Dorsolateral prefrontal cortex (tissue), 122 donors: ENCODE measurements at places on chromosomes 2 and 18. TPM values are rescaled to one million over a fixed set of nuclear protein-coding genes. Genes with fewer than 3 reads are reported as not detected.

DNA sequence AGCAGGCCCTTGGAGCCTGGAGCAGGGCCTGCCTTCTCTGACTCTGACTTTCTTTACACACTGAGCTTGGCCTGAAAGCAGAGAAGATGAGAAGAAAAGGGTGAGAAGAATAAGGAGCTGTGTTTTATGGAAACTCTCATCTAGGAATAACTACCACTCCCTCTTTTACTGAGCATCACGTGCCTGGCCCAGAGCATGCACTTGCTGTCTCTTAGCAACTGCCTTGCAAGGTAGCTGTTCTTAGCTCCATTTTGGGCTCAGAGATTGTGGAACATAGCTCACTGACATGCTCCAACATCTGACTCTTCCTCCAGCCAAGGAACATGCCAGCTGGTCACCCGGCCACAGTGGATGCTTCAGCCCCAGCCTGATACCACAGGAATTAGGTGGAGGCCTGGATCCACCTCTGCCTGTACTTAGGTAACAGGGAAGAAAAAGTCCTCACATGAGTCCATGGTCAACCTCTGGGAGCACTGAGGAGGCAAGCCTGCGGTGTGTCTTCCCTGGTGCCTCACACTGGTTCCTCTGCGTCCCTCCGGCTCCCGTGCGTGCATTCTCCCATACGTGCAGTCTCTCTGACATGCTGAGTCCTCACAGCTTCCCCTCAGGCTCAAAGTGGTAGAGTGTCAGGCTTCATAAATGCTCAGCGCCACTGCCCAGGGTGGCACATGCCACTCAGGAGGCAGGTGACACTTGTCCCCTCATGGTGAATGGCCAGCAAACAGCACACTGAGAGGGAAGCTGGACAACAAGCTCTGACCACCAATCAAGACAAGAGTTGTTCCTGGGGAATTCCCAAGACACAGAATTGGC is 35.7 kb downstream of the AMER3 start:
- peak; percentile 44 for DNase-seq

DNA sequence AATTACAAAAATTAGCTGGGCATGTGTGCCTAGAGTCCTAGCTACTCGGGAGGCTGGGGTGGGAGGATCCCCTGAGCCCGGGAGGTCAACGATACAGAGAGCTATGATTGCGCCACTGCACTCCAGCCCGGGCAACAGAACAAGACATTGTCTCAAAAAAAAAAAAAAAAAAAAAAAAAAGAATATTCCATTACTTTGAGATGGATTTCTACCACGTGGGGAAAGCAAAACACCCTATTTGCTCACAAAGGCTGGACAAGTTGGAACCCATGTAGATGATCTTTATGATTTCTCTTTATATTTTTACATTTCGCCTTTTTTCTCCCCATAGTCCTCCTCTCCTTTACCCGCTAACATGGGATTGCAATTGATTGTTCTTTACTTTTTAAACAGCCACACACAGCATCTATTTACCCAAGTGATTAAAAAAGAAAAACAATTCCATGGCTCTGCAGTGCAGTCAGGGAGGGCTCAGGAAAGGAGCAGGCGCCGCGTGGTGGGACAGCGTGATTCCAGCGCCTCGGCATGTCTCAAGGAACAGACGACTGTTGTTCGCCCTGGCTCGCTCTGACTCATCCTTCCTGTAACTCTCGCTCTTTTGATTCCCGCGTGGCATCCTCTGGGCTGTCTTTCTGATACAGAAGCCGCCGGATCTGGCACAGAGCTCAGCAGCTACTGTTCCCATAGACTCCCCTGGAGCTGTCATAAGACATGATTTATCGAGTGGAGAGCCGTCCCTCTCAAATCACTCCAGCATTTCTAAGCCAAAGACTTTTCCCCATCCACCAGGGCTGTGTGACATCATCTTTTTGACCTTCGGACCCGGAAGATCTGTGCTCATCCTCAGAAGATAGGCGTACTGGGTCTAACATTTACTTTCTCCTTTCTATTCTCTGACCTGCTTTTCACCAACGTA is 230.4 kb upstream of the AGAP1 start:
- peak; percentile 87 for DNase-seq

GRCh38 chr18:46418663-46419260 is 238.3 kb downstream of the LOXHD1 start:
- no peak for DNase-seq

GRCh38 chr2:102304268-102304667 is 7.1 kb upstream of the IL1RL1 start:
- no peak for DNase-seq

Gene CPO
- 2.4 TPM for total RNA-seq

GRCh38 chr18:4639628-4640310 is 184.7 kb upstream of the DLGAP1 start:
- DNase-seq = no peak

Gene ITPRIPL1
- total RNA-seq = 1.6 TPM

Gene RIOK3
- total RNA-seq = 55.7 TPM

Gene NT5C1B
- not detected for total RNA-seq

Gene PCARE
- 0.38 TPM for total RNA-seq

GRCh38 chr2:49042488-49042887 is 111.8 kb downstream of the FSHR start:
- DNase-seq = no peak

- no peak for DNase-seq
Observed at GRCh38 chr2:25302758-25303375, 38.9 kb downstream of the DNMT3A start.

Gene SULT1C4
- total RNA-seq = 6.1 TPM
